ENCODE measurements at places on chromosomes 4 and X.

GRCh38 chr4:147968641-147969040 lies 236.8 kb downstream of the ARHGAP10 start:
- no peak for DNase-seq

DNA sequence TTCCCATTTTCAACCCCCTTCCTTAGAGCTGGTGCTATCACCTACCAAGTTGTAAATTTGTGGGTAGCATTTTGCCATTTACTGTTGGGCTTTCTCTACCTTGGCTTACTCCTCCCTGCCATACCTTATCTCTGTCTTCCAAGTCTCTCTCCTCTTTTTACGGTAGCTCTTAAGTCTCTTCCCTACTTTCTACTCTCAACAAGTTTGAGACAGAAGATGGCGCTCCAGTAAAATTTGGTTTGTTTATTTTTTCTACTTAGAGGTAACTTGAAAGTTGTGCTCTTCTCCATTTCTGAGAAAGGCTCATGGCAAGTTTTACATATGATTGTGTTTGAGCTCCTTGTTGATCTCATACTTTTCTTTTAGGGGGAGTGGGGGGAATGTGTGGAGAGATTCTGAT lies 1508.1 kb downstream of the TECRL start:
- DNase-seq: no peak

GRCh38 chrX:115564243-115564642 lies 3.3 kb downstream of the PLS3 start:
- no peak for DNase-seq

DNA sequence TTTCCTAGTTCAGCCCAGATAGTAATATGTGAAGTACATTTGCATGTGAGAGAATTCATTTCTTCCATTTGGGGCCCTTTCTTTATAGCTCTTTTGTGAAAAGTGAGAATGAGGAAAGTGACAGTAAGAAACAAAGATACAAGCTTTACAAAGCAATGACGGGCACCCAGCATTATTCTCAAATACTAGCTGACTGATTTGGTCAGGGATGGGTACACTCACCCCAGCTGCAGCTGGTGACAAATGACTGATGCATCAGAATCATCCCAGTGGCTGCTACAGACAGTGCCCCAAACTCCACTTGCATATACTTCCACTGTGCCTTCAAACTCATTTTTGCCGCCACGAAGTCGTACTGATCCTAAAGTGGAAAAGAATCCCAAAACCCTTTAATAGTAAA lies 14.8 kb downstream of the PRSS12 start:
- no peak for DNase-seq

- no peak for DNase-seq
Measured at GRCh38 chrX:111133389-111133788, 37.4 kb downstream of the PAK3 start.

- no peak for DNase-seq
Measured at GRCh38 chrX:148535639-148536038, 35.2 kb downstream of the AFF2 start.

GRCh38 chr4:52241916-52242315 lies 190.8 kb downstream of the SPATA18 start:
- no peak for DNase-seq

DNA sequence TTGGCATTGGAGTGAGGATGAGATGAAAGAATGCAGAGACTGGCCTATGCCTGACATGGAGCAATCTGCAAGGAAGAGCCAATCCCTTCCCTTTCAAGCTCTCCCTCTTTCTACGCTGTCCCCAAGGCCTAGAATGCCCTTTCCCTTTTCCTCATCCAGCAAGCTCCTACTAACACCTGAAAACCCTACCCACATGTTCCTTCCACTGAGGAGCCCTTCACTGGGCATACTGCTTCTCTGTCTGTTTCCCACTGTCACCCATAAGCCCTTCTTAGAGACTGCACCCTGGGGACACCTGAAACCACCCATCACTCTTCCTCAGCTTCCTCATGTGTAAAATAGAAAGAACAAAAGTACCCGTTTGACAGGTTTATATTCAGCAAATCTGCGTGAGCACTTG lies 249.6 kb upstream of the PSAPL1 start:
- no peak for DNase-seq

- no peak for DNase-seq
Measured at GRCh38 chr4:52288212-52288855, 237.2 kb downstream of the SPATA18 start.

GRCh38 chr4:10731162-10731561 lies 46.6 kb upstream of the CLNK start:
- DNase-seq: no peak

GRCh38 chrX:154458954-154459778 lies 1.1 kb downstream of the PLXNA3 start:
- DNase-seq: peak; percentile 53

DNA sequence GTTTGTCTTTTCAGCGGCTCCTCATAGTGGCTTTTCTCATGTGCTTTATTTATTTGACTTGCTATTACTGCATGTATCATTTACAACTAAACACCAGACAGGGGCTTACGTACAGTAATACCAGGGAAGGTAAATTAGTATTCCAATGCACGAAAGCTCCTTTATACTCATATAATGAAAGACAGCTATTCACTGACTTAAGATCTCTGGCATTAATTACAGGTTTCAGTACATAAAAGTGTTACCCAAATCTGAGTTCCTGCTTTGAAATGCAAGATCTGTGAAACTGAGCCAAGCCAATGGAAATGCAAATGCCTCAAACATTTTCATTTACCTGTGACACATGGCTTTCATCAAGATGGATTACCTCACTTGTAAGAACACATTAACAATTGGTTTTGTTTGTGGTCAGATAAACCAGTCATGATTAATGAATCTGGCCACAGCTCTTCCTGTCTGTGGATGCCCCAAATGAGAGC lies 107.2 kb downstream of the ANAPC4 start:
- peak; percentile 35 for DNase-seq

DNA sequence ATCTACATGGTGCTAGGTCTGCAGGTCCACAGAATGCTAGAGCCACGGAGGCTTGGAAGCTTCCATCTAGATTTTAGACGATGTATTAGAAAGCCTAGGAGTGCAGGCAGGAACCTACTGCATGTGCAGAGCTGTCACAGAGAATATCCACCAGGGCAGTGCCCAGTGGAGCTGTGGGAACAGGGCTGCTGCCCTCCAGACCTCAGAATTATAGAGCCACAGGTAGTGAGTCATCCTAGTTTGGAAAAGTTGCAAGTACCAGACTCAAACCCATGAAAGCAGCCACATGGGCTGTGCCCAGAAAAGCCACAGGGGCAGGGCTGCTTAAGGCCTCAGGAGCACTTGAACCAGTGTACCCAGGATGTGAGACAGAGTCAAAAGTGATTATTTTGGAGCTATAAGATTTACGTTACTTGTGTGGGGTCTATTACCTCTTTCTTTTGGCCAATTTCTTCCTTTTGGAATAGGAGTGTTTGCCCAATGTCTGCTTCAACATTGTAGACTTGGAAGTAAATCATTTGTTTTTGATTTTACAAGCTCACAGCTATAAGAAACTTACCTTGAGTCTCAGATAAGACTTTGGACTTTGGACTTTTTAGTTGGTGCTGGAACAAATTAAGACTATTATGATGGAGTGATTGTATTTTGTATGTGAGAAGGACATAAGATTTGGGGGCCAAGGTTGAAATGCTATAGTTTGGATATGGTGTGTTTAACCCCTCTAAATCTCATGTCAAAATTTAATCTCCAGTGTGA lies 143.5 kb upstream of the CHRDL1 start:
- no peak for DNase-seq

- no peak for DNase-seq
Measured at GRCh38 chr4:6582889-6583490, 8.0 kb downstream of the MAN2B2 start.

DNA sequence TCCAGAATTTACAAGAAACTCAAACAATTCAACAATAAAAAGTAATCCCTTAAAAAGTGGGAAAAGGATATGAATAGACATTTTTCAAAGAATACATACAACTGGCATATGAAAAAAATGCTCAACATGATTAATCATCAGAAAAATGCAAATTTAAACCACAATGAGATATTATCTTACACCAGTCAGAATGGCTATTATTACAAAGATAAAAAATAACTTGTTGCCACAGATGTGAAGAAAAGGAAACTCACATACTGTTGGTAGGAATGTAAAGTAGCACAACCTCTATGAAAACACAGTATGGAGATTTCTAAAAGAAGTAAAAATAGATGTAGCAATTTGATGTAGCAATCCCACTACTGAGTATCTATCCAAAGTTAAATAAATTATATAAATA lies 65.1 kb upstream of the DIAPH2 start:
- no peak for DNase-seq

- DNase-seq: no peak
Measured at GRCh38 chr4:20317424-20317985, 65.8 kb downstream of the SLIT2 start.

DNA sequence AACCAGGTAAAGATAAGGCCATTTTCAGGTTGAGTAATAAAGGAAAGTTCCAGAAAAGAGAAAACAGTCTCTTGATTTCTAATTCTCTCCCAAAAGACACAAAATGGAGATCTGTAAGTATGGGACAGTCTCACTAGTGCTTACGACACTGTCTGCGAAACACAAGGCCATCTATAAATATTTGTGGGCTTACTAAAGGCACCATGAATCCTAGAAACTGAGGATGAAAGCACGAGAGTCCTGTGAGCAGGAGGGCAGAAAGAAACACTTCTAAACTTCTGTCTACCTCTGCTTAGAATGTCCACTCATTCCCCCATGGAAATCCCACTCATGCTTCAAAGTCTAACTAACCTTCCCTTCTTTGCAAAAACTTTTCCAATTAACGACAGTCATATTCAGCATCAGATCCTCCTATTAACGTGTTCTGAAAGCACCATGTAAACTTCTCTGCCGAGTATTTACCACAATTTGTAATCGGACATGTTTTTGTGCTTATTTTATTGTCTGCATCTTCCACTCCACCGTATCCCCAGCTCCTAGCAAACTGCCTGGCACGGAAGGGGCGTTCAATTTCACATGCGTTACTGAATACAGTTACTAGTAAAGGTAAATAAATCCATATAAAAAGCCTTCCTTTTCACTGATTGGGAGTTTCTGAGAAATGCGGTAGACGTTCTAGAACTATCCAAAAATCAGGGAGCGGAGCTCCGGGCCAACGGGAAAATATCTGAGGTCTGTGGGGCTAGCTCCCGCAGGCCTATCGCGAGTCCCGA lies 665 bp downstream of the PSMD10 start:
- DNase-seq: no peak

DNA sequence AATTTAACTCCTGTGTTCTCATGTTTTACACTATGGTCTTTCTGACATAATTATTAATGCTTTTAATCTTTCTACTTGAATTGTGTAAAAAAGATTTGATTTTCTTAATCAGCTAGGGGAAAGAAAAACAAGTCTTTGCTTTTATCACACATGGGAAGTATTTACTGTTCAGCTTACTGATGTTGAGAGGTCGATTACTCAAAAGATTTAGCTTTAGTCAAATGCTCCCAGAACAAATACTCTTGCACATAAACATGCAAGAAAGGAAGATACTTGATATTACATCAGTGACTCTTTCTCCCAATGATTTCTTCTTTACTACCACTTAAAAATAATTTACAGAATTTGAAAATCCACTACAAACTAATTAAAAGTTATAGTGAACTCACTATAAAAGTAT lies 198.3 kb upstream of the FAT4 start:
- DNase-seq: no peak

DNA sequence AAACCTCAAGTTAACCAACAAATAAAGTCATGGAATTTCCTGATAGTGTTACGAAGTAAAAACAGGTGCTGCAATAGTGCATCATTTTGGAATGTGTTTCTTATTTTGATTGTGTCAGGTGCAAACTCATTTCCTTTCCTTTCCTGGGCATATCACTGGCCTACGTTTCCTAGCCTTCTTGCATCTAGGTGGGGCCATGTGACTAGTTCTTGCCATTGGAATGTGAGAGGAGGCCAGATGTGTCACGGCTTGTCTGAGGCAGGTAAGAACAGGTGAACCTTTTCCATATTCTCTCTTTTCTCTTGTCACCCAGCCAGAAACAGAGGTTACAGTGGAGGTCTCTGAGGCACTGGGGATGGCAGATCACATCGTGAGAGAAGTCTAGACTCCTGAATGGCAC lies 868.0 kb downstream of the RPA4 start:
- no peak for DNase-seq

GRCh38 chr4:67691328-67691727 lies 9.6 kb downstream of the UBA6 start:
- DNase-seq: no peak

DNA sequence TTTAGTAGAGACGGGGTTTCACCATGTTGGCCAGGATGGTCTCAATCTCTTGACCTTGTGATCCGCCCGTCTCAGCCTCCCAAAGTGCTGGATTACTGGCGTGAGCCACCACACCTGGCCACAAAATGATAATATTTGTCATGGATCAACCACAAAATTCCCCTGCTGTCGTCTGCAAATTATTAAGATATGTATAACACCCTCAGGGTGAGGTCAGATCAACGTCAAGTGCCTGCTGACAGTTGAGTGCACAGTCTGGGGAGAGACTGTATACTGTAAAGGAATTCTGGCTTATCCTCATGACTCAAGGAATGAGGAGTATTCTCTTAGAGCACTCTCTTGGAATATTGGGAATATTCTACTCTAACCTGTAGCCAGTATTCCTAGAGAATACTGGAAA lies 11.2 kb downstream of the EPGN start:
- DNase-seq: no peak

DNA sequence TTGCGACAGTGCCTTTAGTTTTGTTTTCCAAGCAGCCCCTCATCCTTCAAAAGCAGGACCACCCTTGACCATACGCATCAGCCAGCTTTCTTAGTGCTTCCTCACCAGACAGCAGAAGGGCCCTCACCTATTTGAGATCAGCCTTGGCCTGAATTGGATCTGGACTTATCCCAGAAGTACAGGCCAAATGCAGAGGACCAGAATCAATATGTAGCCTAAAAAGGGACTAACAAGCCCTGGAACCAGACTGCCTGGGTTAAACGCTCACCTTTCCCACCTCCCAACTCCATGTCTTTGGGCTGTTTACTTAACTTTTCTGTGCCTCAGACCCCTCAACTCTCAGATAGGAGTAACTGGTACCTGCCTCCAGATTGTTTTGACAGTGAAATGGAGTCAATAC lies 77.7 kb upstream of the ATP6AP2 start:
- no peak for DNase-seq

- DNase-seq: no peak
Measured at GRCh38 chr4:11548597-11549082, 119.9 kb upstream of the HS3ST1 start.

GRCh38 chrX:57607295-57608187 lies 15.7 kb downstream of the ZXDB start:
- DNase-seq: no peak

- DNase-seq: no peak
Measured at GRCh38 chr4:43133566-43133965, 241.1 kb downstream of the GRXCR1 start.
